NCI-H1436 (cell line): ENCODE measurements at places on chromosomes 12 and 14.

- no peak for DNase-seq
Measured at GRCh38 chr14:23130871-23131270, 11.8 kb upstream of the CEBPE start.

DNA sequence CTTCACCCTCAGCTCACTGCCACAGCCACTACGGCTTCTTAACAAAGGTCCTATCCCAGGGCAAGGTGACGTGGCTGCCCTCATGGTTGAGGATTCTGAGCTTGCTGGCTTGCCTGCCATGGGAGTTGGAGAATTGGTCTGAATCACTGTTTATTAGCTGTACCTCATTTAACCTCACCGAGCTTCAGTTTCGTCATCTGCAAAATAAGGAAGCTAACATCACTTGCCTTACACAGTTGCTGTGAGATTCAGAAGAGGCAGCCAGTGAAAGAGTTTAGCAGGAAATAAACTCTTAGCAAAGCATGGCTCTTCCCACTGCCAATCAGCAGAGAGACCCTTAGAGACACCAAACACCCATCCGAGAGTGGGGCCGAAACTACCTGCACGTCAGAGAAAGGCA, 90.1 kb upstream of the KCNA1 start:
- DNase-seq, result no peak

DNA sequence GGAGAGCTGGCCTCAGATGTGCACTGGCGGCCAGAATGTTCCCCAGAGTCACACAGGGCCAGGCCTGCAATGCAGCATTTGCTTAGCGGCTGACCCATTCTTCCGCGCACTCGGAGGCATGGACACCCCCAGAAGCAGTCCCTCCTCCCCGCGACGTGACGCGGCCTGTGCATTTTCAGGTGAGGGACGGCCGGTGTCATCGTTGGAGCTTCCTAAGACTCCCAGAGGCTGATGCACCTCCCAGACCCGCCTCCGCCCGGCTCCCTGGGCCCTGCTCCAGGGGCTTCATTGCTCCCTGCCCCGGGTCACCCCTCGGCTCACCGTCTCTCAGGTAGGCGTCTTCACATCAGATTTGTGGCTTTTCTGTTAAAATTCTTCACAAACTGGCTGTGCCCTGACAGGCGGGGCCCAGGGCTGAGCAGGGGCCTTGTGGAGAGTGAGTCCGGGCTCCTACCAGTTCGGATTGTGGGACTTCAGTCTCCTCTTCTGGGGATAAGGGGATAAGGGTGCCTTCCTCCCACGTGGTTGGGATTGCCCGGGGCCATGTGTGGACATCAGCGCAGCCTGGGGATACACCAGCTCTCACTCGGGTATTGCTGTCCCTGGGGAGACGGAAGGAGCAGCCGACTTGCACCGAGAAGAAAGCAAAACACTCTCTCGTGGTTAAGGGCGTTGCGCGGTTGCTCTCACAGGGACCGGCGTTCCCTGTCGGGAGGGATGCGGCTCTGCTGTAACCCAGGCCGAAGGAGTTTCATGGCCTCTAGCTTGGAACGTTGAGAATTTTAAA, 249.1 kb downstream of the ADGRD1 start:
- no peak for DNase-seq

DNA sequence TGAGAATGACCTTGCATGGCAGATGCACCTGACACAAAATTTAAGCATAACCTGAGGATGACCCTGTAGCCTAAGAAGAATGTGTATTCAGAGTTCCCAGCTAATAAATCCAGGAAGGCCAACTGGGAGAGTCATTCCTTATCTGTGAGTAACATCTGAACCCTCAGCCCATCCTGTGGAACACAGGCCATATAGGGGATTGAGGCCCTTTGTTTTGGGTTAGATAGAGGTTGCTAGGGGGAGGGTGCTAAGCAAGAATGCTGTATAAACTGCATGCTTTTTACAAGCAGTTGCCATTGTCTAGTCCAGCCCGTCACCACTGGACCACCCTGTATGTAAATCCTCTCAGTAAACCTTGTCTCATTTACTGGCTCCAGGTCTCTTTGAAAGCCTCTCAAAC, 77.0 kb downstream of the BICD1 start:
- DNase-seq, result no peak

DNA sequence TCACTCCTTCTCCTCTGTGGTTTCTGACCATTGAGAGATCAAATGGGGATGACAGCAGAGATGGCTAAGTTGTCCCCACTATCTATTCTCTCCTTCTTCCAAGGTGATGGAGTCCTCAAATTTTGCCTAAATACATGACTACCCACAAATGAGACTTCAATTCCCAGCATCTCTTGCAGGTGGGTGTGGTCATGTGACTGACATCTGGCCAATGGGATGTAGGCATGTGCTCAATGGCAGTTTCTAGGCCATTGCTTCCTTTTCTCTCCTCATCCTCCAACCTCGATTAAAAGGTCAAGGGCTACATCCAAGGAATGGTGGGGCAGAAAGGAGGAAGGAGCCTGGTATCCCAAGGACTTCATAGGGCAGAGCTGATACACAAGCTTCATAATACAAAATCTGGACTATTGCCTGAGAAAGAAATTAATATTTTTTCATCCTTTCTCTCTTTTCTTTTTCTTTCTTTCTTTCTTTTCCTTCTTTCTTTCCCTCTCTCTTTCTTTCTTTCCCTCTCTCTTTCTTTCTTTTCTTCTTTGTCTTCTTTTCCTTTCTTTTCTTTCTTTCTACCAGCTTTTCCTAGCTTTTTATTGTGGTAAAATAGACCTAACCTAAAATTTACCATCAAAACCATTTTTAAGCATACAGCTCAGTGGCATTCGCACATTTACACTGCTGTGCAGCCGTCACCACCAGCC, 100.9 kb upstream of the PRB2 start:
- DNase-seq, result no peak

GRCh38 chr14:77122526-77123125, 19.0 kb downstream of the ZDHHC22 start:
- no peak for DNase-seq

- DNase-seq, result no peak
Measured at GRCh38 chr12:9148926-9149325, 33.2 kb upstream of the A2M start.

DNA sequence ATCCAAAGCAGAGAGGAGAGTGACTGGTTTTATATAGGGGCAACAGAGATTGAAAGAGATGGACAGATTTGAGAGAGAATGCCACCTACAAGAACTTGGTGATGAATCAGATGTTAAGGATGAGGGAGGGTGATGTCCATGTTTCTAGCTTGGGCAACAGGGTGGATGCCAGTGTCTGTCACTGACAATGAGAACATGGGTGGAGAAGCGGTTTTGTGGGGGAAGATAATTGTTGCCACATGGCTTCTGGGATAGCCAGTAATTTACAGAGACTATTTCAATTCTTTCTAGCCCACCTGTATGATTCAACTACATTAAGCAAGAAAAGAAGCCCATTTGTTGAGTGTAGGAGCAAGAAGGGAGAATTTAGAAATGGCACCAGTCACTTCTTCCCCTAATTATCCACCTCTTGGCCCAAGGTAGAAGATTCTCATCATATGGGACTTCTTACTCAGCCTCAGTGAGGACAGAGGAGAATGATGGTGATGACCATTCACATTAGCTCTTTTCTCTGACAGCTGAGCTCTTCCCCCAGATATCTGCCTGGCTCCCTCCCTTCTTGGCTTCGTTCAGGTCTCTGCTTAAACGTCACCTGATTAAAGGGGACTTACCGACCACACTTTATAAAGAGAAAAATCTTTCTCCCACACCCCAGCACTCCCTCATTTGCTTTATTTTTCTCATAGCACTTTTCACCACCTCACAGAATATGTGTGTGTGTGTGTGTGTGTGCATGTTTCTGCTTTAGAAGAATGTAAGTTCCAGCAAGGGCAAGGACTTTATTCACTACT, 117.8 kb downstream of the DUSP6 start:
- no peak for DNase-seq

GRCh38 chr12:7207866-7208625, 18.6 kb downstream of the PEX5 start:
- DNase-seq, result no peak

DNA sequence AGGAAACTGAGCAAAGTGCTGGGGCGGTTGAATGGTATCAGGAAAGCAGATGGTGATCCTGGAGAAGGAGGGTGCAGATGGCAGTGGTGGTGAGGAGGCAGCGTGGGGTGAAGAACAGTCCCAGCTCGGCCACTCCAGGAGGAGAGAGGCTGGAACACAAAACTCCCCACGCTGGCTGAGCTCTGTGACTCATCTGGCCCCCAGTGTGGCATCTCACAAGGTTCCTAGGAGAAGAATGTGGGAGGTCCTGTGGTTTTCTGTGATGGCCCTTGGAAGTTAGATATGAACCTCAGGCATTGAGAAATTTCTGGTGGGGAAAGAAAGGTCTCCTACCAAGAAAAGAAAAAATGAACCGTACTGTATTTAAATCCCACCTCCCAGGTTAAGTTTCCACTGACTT, 8.0 kb upstream of the NRXN3 start:
- no peak for DNase-seq

GRCh38 chr12:76449993-76450392, 101.8 kb upstream of the BBS10 start:
- DNase-seq, result no peak

DNA sequence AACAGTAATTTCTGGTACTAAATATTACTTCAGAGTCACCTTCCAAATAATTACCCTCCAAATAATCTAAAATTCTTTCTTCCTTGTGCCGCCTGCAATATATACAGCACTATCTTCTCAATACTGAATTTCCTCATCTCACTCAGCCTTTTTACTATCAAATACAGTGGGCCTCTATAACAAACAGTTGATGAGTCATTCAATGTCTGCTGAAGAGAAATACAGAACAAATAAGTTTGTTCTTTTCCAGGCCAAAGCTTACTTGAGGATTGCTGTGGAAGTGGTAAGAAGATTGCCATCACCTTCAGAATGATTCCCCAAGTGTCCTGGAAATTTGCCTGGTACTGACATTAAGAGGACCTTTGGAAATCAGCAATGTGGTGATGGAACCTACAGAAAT, 218.2 kb upstream of the ARHGAP5 start:
- DNase-seq, result no peak

GRCh38 chr12:49693931-49694444, 13.2 kb downstream of the FMNL3 start:
- no peak for DNase-seq

DNA sequence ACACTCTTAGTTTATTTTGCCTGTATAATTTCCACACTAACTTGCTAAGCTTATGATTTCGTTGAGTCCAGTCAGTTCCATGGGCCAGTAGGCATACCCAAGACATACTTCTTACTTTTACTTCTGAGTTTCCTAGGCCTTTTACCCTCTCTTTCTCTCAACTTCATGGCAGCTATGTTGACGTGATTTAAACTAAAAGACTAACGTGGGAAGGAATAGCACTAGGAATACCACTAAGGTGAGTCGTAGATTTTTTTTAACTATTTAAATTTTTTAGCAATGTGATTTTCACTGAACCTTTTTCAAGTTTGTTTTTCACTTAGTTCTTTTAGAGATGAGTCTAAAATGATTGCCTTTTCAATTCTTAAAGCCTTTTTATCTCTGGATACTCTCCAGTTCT, 793.5 kb upstream of the NOVA1 start:
- DNase-seq, result no peak

DNA sequence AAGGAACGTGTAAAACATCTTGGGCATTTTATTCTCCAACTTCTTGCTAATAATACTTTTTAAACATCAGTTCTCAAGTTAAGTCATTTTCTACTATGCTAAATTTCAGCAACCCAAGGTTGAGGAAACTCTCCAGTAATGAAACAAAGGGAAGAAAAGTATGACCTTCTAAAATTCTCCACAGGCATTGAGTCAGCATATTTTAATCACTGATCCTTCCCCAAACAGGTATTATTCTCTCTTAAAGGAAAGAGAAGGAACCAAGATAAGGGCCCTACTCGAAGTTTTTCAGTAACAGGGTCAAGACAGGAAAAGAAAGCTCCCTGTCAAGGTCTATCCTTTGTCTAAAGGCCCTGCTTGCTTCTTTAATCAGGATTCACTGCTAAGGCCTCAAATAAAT, 3.0 kb downstream of the KICS2 start:
- no peak for DNase-seq

GRCh38 chr14:76227450-76228050, 75.8 kb downstream of the GPATCH2L start:
- DNase-seq, result no peak

- no peak for DNase-seq
Measured at GRCh38 chr14:63470962-63471793, 72.0 kb downstream of the PPP2R5E start.

DNA sequence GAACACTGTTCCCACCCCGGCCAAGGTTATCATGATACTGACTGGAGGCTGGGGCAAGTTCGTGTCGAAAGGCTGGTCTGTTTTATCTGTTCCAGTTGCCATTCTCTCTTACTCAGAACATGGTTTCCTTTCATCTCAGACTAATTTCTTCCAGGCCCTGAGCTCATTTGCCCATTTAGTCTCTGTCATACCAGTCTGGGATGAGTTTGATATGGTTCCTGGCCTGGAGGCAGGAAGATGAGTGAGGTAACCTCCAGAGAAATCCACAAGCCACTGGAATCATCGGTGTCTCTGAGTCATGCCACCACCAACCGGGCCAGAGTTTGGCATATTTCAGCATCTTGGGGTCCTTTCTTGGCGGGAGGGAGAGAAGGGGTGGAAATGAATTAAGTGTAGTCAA, 114.7 kb downstream of the NTF3 start:
- DNase-seq, result no peak

DNA sequence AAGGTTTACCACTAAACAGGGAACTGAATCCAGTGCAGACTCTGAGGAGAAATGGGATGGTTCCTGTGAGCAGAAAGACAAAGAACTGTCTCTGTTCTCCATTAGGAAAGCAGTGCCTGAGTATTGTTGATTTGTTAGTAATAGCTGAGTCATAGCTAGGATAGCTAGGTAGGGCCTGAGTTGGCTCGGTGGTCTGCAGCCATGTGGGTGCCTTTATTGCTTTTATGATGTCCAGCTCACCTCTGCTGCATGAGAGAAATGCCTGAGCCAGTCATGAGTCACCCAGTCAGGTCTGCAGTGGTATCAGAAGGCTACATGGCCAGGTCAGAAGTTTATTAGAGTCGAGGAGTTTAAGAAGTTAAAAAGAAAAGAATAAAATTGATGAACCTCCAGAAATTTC, 24.2 kb downstream of the TRHDE start:
- DNase-seq, result no peak

DNA sequence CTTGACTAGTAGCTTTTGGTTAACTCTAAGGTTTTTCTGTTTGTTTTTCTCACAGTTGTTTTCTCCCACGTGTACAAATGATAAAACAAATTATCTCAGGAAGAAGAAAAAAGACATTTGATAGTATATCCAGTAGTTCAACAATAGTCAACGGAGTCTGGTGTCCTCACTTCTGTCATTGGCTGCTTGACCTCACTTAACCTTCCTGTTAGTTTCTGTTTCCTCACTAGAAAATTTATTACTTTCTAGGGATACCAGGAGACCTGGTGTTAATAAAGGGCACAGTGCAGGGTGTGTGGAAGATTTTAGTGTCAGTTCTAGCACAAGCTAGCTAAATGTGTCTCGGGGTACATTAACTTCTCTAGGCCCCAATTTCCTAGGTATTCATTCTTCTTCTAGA, 116.0 kb downstream of the PRKCH start:
- DNase-seq, result no peak

GRCh38 chr14:24597403-24597802, 12.1 kb downstream of the GZMH start:
- DNase-seq, result no peak

- DNase-seq, result no peak
Measured at GRCh38 chr14:74549588-74549987, 56.0 kb downstream of the ISCA2 start.
